ENCODE measurements at places on chromosomes 1 and 21. TPM values are rescaled to one million over a fixed set of nuclear protein-coding genes. Genes with fewer than 3 reads are reported as not detected.

- no peaks in the 10 kb centered on the region for H3K36me3 ChIP-seq
- H3K27me3 ChIP-seq = no peaks in the 10 kb centered on the region
- H3K4me1 ChIP-seq = no peaks in the 10 kb centered on the region
- 0 out of 2 replicates have a peak overlapping the region, but pooled peaks have one; percentile 48 for H3K27ac ChIP-seq
Measured at GRCh38 chr1:202587859-202588485, 122.3 kb downstream of the SYT2 start.

DNA sequence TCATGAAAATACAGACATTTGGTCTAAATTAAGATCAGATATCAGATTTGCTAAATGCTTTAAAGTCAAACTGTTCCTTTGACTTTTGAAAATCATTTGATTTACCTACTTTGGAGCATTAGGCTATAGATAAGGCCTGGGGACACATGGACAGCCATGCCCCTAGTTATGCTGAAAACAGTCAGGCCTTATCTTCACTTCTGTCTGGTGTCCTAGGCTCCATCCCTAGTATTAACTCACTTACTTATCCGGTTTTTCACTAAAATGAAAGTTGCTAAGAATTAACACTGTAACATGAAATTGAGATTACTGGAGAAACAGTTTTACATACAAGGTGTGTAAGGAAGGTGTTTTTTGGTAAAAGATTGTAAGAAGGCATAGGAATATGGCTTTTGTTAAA is 4.5 kb upstream of the CATSPERE start:
- no peak for DNase-seq
- no peak overlapping the region for H3K4me3 ChIP-seq
- no peaks in the 10 kb centered on the region for H3K27me3 ChIP-seq
- H3K27ac ChIP-seq = no peak overlapping the region

- H3K4me3 ChIP-seq = no peak overlapping the region
- no peak overlapping the region for H3K27ac ChIP-seq
- H3K4me1 ChIP-seq = peaks cover 27% of the 10 kb centered on the region
- no peak for DNase-seq
- H3K27me3 ChIP-seq = no peaks in the 10 kb centered on the region
- no peaks in the 10 kb centered on the region for H3K36me3 ChIP-seq
Measured at GRCh38 chr1:200883118-200883517, 10.3 kb downstream of the GPR25 start.

- H3K4me3 ChIP-seq = no peak overlapping the region
- H3K27ac ChIP-seq = no peak overlapping the region
- no peaks in the 10 kb centered on the region for H3K4me1 ChIP-seq
- H3K27me3 ChIP-seq = no peaks in the 10 kb centered on the region
- no peaks in the 10 kb centered on the region for H3K36me3 ChIP-seq
Measured at GRCh38 chr1:206925106-206925736, 3.5 kb upstream of the FCMR start.

GRCh38 chr1:214707306-214708087 is 104.5 kb downstream of the CENPF start:
- H3K27me3 ChIP-seq = no peaks in the 10 kb centered on the region
- DNase-seq = no peak
- no peak overlapping the region for H3K27ac ChIP-seq
- H3K36me3 ChIP-seq = no peaks in the 10 kb centered on the region
- no peak overlapping the region for H3K4me3 ChIP-seq

- H3K36me3 ChIP-seq = no peaks in the 10 kb centered on the region
- no peak overlapping the region for H3K27ac ChIP-seq
- H3K27me3 ChIP-seq = no peaks in the 10 kb centered on the region
- H3K4me1 ChIP-seq = peaks cover 9% of the 10 kb centered on the region
- DNase-seq = no peak
- no peak overlapping the region for H3K4me3 ChIP-seq
Measured at GRCh38 chr1:41776891-41777441, 141.8 kb downstream of the HIVEP3 start.

The ATP1A2 gene
- total RNA-seq = 25.6 TPM

The UBXN10 gene
- 0.76 TPM for total RNA-seq

The VWA1 gene
- 28.3 TPM for total RNA-seq

The SLAMF9 gene
- not detected for total RNA-seq
